NCI-H1092 (cell line): ENCODE measurements at places on chromosomes 1 and 21.

GRCh38 chr21:45451091-45451740 is 46.3 kb downstream of the COL18A1 start:
- DNase-seq: no peak

DNA sequence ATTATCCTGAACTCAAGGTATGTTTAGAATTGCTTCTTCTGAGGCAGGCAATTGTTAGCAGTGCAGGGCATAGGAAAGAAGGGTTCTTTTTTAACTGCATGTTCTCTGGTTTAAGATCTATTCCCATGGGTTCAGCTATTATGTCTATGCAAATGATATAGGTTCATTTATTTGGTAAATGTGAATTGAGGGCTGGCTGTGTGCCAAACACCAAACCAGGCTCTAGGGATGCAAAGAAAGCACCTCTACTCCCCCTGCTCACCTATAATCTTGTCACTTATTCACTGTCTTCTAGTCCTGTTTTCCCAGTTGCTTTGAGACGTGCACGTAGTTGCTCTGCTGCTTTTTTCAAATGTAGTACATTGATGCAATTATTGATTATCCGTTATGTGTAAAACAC is 691 bp upstream of the KIFAP3 start:
- no peak for DNase-seq

GRCh38 chr1:112646225-112646624 is 26.6 kb downstream of the CAPZA1 start:
- no peak for DNase-seq

DNA sequence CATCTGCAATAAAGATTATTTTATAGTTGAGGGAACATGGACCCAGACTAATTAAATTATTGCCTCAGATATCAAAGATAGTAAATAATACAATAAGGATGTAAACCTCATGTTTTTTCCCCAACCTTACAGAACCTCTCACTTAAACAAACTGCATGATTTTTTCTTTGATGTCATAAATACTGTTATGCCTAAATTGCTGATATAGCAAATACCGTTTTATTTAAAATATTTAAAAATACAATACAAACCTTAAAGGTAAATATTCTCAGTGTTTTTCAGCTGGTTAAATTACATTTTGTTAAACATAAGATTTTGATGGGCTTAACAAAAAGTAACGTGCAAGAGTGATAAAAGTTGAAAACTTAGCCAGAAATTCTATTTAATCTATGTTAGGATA is 24.4 kb upstream of the RGS2 start:
- DNase-seq: no peak

DNA sequence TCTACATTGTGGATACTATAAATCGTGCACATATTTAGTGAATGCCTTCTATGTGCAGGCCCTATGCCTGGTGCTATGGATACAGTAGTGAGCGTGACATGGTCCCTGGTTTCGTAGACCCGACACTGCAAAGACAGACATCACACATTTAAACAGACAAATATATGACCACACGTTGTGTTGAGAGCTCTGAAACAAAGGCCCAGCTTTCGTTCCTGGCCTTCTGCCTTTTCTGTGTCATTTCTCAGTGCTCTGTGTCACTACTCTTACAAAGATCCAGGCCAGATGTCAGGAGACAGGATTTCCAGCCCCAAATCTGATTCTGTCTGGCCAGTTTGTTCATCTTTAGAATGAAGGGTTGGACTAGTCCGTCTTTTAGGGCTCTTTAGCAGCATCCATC is 19.3 kb upstream of the TRABD2B start:
- DNase-seq: no peak

GRCh38 chr1:103129796-103130195 is 21.5 kb upstream of the COL11A1 start:
- no peak for DNase-seq

DNA sequence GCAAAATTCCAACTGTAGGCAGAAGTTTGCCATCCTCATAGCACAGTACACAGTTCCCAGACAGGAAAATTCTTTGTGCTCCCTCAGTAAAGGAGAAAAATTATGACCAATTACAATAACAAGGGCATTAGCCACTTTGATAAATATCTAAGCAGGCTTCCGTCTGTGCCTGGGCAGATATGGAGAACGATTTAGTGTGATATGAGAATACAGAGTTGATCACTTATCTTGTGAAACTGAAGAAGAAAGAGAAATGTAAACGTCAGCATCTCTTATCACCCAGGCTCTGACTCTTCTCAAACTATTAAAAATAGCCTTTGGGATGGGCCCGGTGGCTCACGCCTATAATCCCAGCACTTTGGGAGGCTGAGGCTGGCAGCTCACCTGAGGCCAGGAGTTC is 54.5 kb upstream of the TIAM1 start:
- no peak for DNase-seq

GRCh38 chr1:243582326-243582725 is 267.7 kb downstream of the AKT3 start:
- DNase-seq: no peak

DNA sequence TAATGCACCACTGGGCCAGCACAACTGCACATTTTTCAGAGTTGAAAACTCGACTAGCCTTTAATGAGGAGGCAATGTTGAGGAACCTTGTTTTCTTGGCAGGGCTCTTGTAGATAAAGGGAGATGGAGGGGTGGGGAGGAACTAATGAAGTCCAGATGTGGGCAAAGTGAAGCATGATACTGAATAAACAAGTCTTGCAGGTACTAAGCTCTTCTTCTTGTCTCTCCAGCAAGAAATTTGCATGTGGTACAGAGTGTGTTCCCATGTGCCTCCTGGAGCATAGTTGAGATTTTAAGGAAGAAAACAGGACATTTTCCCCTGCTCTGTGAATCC is 47.0 kb downstream of the PLPP3 start:
- no peak for DNase-seq
